ENCODE measurements at places on chromosomes 1 and 21.

GRCh38 chr1:19110257-19110927, 99.7 kb downstream of the UBR4 start:
- peak; percentile 81 for DNase-seq

DNA sequence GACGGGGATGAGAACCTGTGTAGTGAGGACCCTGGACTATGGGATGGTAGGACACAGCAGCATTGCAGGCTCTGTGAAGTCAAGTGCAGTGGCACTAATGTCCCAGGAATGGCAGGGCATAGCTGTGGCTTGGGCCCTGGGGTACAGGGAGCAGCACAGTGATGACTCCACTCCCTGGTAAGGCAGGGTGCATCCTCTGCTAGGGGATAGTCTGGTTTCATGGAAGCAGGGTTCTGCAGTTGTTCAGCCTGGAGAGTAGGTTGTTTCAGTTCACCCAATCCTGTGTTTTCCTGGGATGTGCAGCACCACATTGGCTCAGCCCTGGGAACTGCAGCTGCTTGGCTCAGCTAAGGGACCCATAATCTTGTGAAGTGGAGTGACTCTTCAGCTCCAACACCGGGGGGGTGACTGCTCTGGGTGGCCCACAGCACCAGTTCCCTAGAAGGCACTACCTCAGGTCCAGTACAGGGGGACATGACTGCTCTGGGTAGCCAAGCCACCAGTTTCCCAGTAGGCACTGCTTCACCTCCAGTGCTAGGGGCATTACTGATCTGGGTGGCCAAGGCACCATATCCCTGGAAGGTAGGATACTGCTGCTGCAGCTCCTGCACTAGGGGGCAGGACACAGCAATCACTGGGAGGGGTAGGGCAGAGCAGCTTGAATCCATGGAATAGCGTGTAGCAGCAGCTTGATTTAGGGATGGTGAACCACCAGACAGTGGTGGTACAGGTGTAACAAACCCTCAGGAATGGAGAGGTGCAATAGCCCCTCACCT, 15.3 kb upstream of the C1orf185 start:
- DNase-seq: no peak

GRCh38 chr1:55827350-55827749, 612.2 kb upstream of the USP24 start:
- peak; percentile 85 for DNase-seq

DNA sequence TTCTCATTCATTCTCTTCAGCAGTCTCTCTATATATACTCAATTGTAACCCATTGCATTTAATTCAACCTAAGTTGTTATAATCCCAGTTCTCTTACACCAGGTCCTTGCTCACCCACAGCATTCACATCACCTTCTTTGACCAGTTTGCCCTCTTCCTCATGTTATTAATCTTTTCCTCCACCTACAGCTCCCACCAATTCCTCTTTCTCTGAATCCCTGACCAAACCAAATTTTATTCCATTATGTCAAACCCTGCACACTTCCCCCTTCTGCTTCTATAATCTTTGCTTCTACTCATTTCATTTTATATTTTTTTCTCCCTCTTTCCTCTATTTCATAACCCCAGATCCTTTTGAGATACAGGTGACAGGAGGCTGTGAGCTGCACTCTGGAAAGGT, 1.4 kb downstream of the CD1A start:
- no peak for DNase-seq

DNA sequence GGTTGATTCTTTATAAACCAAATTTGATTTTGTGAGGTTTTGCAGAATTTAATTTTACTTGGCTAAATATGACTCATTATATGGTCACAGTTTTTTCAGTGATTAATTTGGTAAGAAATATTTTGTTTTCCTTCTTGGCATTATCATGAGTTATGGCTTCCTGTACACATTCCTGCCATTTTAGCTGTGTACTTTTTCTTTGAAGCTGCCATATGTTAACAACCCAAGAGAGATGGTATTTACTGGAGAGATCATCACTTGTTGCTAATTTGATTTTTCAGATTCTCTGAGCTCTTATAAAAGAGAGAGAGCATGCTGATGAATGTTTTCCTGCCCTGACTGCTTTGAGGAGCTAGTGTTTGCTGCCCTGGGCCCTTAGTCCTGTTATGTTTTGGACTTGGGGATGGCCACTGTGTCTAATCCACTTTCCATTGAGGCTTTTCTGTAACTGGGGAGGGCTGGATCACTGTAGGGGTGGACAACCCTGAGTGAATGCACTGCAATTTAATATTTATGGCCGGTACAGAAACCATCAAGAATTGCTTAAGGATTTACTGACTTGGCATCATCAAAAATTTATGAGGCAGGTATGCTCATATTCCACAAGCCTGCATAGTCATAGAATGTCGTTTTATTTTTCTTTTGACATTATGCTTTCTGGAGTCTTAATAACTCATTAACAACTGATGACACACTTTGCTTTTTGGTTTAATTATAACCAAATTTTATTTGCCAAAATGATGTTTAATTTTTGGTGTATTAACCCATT, 200.9 kb downstream of the DISC1 start:
- DNase-seq: peak; percentile 44
